ENCODE measurements at places on chromosomes 12 and 14.
A peak's percentile ranks its signal among the peaks of the same experiment; 100 is the strongest.

DNA sequence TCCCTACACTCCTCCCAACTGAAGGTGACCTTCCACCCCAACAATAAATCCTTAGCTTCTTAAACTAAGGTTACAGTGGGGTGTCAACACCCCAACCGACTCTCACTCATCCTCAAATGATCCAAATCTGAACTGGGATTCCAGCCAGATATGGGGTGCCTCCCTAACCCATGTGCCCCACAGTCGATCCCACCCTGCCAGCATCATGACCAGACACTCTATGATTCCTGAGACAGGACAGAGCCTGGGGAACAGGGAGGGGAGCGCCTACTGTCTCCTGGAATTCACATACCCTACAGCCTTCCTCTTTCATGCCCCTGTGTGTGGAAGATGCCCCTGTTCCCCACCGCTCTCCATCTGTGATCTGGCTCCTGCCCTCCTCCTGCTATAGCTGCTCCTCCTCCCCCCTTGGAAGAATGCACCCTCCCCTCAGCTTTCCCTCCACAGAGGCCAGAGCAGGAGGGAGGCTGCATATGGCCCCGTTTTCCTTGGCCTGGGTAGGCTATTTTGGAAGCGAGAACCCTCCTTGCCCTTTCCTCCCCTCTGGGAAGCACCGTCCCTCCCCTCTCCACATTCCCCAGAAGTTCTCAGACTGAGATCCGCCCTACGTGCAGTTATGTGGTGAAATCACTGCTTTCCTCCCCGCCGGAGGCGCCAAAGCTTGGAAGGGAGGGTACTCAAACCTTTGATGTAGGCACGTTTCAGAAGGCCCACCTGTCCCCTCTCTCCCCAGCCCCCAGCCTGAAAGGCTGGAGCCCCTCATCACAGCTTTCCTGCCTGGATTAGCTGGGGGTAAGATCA is 48.0 kb downstream of the SMUG1 start:
- no peak for DNase-seq

- no peak for DNase-seq
Measured at GRCh38 chr12:38541849-38542248, 225.3 kb downstream of the ALG10B start.

- no peak for DNase-seq
Measured at GRCh38 chr12:124490584-124491305, 76.7 kb downstream of the NCOR2 start.

DNA sequence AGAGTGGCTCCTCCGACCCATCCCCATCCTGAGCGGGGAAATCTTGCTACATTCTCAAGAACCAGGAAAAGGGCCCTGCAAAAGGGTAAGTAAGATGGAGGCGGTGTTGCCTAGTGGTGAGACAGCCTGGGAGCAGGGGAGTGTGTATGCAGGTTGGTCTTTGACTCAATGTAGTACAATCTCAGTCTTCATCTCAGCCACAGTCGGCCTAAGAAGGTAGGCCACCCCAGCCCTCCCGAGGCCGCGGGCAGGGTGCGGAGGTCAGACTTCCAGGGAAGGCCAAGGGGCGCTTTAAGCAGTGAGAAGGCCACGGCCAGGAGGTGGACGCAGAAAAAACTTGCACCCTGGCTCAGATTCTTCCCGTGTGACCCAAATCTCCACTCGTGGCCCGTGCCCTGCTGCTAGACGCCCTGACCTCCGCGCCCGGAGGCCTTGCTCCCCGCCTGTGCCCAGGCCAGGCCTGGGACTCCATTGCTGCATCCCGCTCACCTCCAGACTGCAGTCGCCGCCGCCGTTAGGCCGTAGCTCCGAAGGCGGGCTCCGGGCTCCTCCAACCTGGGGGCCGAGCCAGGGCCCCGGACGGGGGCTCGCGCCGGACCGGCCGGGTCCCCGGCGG is 435 bp downstream of the FOXM1 start:
- peak; percentile 42 for DNase-seq

- no peak for DNase-seq
Measured at GRCh38 chr12:89493670-89494302, 30.8 kb downstream of the GALNT4 start.

DNA sequence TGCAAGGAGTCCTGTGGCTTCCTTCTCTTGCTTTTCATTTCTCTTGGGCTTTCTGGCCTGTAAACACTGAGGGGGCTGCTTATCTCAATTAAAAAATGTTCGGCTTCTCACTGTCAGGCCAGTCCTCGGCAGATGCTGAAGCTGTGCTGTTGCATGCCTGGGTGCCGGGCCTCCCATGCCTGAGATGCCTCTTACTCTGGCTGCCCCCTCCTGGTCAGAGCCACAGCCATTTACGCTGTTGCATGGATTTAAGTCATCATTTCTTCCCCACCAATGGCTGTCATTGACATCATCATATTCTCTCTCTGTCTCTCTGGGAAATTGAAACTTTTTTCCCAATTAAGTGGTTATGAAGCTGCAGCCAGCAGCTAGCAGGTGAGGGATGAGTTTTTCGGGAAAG is 53.7 kb downstream of the FOXN4 start:
- DNase-seq: no peak

GRCh38 chr14:101072531-101072930 is 169.0 kb upstream of the RTL1 start:
- DNase-seq: no peak

- DNase-seq: no peak
Measured at GRCh38 chr12:3371018-3371417, 120.0 kb upstream of the PRMT8 start.

- DNase-seq: no peak
Measured at GRCh38 chr14:58978343-58978742, 210.1 kb upstream of the DAAM1 start.

DNA sequence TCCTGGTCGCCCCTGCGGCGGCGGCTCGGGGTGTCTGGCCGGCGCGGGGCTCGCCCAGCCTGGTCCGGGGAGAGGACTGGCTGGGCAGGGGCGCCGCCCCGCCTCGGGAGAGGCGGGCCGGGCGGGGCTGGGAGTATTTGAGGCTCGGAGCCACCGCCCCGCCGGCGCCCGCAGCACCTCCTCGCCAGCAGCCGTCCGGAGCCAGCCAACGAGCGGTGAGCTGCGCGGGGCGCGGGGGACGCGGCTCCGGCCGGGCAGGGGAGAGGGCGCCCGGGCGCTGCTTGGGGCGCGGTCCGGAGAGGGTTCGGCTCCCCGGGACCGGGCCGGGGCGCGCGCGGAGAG is at the start of gene LGALS3:
Gene LGALS3, plus strand, starts transcription at position 167 of the 342 bp plus-strand sequence. CDS start 8,122 bp downstream, outside the sequence.
- DNase-seq: peak; percentile 36

DNA sequence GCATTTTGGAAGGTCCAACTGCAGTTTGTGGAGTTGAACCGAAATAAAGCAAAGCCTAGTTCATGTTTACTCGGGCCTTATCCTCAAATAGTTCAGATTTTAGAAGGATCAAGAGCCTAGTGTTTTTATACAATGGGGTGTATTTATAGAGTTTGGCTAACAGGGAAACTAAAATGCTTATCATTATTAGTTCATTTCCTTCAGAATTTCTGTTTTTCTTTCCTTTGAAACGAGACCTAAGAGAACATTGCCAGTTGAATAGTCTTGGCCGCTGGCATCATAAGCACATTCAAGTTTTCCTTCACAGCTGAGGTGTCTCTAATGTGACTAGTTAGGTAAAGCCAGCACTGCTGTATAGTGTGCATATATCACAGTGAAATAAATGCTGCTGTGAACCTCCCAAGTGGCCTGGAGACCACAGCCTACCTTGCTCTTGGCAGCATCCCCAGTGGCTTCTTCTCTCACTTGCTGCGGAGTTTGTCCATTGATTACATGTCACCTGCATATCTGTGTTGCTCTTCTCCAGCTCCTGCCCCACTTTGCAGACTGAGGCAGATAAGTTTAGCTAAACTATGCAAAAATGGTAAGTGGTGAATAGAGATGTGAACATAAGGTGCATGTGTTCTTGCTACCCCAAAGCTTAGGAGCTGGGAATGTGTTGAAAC is 88.8 kb downstream of the ANO6 start:
- no peak for DNase-seq

GRCh38 chr14:96637521-96637920 is 135.3 kb downstream of the PAPOLA start:
- DNase-seq: no peak

DNA sequence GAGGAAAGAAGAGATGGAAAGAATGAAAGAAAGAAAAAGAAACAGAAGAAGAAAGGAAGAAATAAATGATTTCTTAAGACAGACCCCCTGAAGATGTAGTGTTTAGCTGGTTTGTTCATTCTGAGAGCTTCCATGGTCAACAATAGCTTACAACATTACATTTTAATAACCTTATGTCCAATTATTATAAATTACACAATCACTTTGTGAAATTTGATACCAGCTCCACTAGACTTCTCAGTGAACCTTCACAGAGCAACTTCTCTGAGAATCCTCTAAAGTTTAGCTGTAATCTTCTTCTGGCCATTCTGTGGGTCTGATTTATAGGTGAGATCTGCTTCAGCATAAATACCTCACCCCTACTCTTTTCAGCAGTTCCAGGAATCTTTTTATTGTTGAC is 27.9 kb downstream of the SIX1 start:
- no peak for DNase-seq

DNA sequence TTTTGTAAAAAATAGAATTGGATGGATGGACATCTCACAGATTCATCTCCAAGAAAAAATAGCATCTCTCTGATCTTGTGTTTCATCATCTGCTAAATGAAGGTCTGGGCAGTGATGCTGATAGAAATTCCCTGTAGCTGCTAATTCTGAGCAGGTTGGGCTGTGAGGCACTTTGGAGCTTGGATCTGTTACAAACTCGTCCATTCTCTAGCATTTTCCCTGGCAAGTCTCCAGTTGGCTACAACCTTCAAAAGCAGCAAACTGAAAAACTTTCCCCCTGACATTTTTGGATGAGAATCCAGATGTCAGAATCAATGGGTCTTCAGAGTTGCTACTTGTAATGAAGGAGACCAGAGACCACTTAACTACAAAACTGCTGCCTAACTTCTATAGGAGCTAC is 72.7 kb downstream of the TPH2 start:
- DNase-seq: no peak

DNA sequence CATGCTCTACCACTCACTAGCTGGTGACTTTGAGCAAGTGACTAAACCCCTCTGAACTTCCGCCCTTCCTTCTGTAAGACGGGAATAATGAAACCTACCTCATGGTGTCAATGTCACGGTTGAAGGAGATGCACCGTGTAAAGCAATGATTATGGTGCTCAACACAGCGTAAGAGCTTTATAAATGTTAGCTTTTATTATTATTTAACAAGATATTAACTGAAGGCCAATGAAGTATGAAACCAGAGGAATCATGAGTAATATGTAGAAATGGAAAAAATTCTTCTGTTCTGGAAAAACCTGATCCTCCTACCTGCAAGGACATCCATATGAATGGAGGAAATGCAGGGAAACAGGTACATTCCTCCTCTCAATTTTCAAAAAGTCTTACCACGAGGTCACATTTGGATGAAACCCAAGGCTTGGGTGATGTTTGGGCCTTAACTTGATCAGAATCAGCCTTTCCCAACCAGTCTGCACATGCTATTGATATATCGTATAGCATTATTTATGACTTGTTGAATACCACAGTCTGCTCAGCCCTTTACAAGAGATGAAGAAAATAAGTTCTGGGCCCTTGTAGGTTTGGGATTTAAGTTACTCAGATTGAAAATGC is 166.8 kb upstream of the TBX3 start:
- DNase-seq: no peak

- DNase-seq: no peak
Measured at GRCh38 chr14:35268946-35269345, 23.2 kb upstream of the PSMA6 start.

- DNase-seq: no peak
Measured at GRCh38 chr12:69115099-69115498, 124.3 kb upstream of the CPSF6 start.

DNA sequence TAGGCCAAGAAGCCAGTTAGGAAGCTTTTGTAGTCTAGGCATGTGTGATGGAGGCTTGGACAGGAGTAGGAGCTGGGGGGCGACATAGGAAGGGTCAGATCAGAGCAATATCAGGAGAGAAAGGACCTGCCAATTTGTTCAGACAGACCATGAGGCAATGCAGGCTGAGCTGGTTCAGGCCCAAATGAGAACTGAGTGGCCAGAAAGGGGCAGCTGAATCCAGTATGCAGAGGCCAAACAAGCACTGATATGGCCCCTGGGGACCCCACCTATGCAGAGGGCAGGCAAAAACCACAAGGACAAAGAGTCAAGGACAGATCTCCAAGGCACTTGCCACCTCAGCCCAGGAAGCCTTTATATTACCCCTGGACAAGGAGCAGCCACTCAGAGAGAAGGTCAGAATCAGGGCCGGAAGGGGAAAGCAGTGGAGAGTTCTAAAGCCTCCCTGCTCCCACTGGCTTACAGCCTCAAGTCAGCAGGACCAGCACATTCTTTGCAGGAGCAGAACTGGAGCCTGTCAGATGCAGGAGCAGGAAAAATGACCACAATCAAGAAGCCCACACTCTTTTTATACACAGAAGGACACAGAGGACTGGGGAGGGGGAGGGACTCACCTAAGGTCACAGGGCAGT is 37.2 kb downstream of the CLMN start:
- no peak for DNase-seq

GRCh38 chr14:54782751-54783659 is 119.6 kb downstream of the GCH1 start:
- no peak for DNase-seq

- DNase-seq: no peak
Measured at GRCh38 chr14:64995291-64995690, 8.6 kb downstream of the FNTB start.

DNA sequence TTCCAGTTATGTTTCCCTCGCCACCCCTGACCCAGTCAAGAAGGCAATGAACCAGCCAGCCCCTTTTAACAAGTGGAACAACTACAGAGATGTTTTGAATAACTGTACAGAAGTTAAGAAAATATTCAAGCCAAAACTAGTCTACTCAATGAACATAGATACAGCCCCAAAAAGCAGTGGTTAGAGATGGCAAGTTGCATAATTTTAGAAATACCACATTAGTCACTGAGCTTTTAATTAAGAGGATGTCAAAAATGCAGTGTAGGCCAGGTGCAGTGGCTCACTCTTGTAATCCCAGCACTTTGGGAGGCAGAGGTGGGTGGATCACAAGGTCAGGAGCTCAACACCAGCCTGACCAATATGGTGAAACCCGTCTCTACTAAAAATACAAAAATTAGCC is 27.2 kb downstream of the PROX2 start:
- no peak for DNase-seq

GRCh38 chr14:74038020-74038859 is 19.1 kb downstream of the BBOF1 start:
- no peak for DNase-seq

DNA sequence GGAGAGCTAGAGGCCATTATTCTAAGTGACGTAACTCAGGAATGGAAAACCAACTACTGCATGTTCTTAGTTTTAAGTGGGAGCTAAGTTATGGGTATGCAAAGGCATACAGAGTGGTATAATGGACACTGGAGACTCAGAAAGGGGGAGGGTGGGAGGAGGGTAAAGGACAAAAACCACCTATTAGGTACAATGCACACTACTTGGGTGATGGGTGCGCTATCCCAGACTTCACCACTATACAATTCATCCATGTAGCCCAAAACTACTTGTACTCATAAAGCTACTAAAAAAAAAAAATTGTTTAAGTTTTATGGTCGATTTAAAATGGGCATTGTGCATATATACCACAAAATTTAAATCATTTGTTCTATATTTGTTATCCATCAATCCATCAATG is 24.3 kb downstream of the SLC41A2 start:
- DNase-seq: no peak

Measured in stimulated activated naive CD8-positive, alpha-beta T cell treated with anti-CD3 and anti-CD28 coated beads, Interleukin-15, Interleukin-2, amounts not matched to agents 100 U/mL and 50 U/mL, for 24 hours (primary cell).